ENCODE measurements at places on chromosomes 11 and 22.
A peak's percentile ranks its signal among the peaks of the same experiment; 100 is the strongest.

- no peak for DNase-seq
Measured at GRCh38 chr11:111937461-111937769, 272 bp downstream of the DIXDC1 start.

GRCh38 chr11:99522467-99523173 lies 501.9 kb downstream of the CNTN5 start:
- DNase-seq = no peak

DNA sequence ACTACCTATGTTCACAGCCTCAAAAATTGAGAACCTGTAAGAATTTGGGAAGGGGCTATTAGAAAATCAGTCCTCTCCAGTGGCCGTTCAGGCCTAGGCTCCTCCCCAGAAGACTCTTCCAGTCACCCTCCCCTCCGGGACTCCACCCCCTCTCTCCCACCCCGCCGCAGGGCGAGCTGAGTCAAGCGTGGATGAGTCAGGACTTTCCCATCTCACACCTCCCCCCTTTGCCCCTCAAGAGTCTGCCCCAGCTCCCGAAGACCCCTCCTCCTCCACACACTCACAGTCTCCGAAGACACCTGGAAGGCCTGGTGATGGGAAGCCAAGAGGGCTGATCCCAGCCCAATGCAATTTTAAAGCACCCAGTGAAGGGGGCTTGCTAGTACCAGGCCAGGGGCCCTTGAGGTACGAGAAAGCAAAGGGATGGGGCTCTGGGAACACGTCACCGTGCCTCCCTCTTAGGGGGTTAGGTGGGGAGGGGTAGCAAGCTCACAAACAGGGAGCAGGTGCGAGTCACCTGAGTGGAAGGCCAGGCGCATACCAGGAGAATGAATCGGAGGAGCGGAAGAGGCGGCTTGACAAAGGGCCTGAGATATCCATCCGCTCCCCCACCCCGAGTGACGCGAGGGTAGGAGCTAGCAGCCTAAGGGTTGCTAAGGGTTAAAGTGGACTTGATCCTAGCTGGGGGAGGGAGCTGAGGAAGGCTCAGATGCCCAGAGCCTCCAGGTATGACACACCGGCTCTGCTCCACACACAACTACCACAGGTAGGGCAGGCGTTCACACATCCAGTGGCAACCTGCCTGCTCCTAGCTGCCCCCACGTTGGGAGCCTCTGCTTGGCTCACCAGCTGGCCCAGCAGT lies 13.6 kb downstream of the BCL9L start:
- peak; percentile 88 for DNase-seq

GRCh38 chr11:65315204-65315865 lies 669 bp downstream of the CDC42EP2 start:
- peak; percentile 91 for DNase-seq

DNA sequence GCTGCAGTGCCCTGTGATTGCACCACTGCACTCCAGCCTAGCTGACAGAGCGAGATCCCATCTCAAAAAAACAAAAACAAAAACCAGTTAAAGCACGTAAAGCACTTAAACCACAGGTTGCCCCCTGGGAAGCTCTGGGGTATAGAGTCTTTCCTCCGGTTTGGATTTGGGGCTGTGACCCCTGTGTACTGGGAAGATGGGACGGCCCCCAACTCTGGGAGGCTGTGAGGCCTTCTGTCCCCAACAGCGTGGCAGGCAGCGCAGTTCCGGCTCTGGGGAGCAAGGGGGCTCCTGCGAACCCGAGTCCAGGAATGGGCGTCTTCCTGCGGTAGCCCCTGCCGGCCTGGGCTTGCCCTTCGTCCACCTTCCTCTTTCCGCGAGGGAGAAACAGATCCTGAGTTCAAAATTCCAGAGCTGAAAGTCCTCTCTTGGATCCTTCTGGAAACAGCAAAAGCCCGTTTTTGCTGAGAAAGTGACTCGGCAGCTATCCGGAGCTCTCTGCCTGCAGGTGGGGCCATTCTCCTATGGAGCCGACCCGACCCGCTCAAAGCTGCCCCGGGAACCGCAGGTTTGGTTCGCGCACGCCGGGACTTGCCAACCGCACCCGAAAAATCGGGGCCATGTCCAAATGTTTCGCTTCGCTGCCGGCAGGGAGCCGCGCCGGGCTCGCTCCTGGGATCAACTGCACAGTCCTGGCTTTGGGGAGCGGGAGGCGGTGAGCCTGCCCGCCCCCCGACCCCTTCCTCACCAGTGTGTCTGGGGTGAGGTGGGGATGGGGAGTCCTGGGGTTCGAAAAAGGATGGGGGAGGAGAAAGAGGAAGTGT lies 36.3 kb upstream of the POLA2 start:
- peak; percentile 79 for DNase-seq

DNA sequence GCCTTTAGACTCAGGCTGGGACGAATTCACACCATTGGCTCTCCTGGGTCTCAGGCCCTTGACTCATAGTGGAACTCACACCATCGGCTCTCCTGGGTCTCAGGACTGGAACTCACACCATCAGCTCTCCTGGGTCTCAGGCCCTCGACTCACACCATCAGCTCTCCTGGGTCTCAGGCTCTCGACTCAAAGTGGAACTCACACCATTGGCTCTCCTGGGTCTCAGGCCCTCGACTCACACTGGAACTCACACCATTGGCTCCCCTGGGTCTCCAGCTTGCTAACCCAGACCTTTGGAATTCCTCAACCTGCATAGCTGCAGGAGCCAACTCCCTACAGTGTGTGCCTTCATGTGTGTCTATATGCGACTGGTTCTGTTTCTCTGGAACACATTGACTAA lies 56.7 kb downstream of the SHISAL1 start:
- no peak for DNase-seq

- no peak for DNase-seq
Measured at GRCh38 chr11:106249617-106250239, 172.3 kb downstream of the AASDHPPT start.

- DNase-seq = peak; percentile 78
Measured at GRCh38 chr11:61890529-61891330, 615 bp downstream of the FADS3 start.

GRCh38 chr22:36303874-36304273 lies 50.9 kb downstream of the APOL1 start:
- DNase-seq = no peak

GRCh38 chr11:71489311-71490043 lies 36.5 kb downstream of the NADSYN1 start:
- no peak for DNase-seq

DNA sequence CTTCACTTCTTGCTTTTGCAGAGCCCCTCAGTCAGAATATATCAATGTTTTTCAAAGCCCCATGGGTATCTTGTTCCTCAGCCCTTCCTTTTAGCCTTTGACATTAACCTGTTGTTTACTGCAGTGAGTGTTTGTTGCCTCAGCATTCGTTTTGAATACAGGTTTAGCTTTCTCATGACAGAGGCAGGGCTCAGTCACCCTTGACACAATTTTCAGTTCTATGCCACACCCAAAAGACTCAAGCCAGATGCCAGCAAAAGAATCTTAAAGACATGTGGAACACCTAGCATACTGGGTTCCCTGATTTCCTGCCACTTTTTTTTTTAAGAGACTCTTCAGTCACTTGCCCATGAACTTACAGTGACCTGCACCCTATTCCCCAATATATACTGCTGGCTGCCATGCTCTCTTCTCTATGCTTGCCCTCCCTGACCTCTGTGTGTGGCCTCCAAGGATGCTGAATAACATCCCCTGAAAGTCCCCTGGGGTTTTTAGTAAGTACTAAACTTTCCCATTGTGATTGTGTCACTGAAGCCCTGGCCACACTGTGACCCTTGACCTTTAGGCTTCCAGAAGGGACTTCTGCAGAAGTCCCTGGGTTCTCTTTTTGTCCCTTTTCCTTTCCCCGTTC lies 1225.5 kb downstream of the TBC1D22A start:
- no peak for DNase-seq

- DNase-seq = no peak
Measured at GRCh38 chr11:132638423-132638822, 893.9 kb downstream of the OPCML start.

GRCh38 chr11:118239509-118240205 lies 12.5 kb downstream of the MPZL3 start:
- no peak for DNase-seq

Data from upper lobe of right lung (tissue), 1 donor.